ENCODE measurements at places on chromosomes 11 and 22. TPM values are rescaled to one million over a fixed set of nuclear protein-coding genes. Genes with fewer than 3 reads are reported as not detected.

DNA sequence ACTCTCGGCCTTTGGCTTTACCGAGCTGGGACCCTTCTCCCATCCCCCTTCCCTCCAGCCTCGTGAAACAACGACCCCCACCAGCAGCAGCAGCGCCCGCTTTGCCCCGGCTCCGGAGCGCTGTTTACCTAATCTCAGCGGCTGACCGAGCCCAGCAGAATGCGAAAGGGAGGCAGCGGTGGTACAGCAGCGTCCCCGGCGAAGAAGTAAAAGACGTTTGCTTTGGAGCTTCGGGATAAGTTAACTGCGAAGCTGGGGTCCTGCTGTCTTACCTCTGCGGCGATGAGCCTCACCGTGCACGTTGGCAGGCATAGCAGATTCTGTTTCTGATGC lies 2.0 kb upstream of the LARGE1 start:
- H3K4me1 ChIP-seq = peaks cover 15% of the 10 kb centered on the region
- DNase-seq = no peak
- no peak overlapping the region for H3K27ac ChIP-seq
- peaks cover 44% of the 10 kb centered on the region for H3K27me3 ChIP-seq
- H3K4me3 ChIP-seq = peak overlapping the region; percentile 37

DNA sequence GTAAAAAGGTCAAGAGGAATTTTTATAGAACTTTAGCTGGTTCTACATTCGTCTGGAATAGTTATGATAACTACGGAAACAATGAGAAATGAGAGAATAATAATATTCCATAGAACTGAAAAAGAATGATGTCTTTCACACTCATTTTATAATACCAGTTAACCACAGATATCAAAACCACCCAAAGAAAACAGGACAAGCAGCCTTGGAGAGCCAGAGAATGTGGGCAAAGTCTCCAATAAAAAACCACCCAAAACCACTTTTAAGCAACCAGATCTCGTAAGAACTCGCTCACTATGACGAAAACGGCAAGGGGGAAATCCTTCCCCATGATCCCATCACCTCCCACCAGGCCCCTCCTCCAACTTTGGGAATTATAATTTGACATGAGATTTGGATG lies 60.8 kb downstream of the ARHGAP32 start:
- H3K4me1 ChIP-seq = no peaks in the 10 kb centered on the region
- H3K36me3 ChIP-seq = no peaks in the 10 kb centered on the region
- no peak overlapping the region for H3K27ac ChIP-seq
- H3K27me3 ChIP-seq = no peaks in the 10 kb centered on the region
- H3K4me3 ChIP-seq = no peak overlapping the region
- no peak for DNase-seq

GRCh38 chr11:130545449-130546072 lies 97.1 kb downstream of the ADAMTS15 start:
- no peak overlapping the region for H3K27ac ChIP-seq
- DNase-seq = no peak
- no peak overlapping the region for H3K4me3 ChIP-seq
- H3K36me3 ChIP-seq = no peaks in the 10 kb centered on the region

DNA sequence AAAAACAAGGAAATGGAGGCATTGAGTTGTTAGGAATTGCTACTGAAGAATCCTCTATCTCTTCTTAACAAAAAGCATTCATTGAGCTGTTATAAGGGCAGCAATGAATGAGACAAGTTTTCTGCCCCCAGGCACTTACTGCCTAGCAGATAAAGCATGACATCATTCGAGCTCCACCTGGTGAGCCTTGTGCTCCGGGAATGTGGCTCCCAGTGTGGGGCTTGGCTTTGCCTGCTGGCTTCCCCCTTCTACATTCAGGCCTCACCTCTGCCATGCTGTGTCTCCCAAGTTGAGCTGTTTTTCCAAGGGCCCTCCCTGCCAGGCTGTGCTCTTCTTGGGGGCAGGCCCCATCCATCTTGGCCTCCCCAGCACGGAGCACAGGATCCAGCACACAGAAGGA lies 56.9 kb upstream of the EIF3D start:
- DNase-seq = no peak
- peaks cover 9% of the 10 kb centered on the region for H3K27me3 ChIP-seq
- H3K4me1 ChIP-seq = no peaks in the 10 kb centered on the region
- no peak overlapping the region for H3K27ac ChIP-seq
- H3K36me3 ChIP-seq = no peaks in the 10 kb centered on the region

DNA sequence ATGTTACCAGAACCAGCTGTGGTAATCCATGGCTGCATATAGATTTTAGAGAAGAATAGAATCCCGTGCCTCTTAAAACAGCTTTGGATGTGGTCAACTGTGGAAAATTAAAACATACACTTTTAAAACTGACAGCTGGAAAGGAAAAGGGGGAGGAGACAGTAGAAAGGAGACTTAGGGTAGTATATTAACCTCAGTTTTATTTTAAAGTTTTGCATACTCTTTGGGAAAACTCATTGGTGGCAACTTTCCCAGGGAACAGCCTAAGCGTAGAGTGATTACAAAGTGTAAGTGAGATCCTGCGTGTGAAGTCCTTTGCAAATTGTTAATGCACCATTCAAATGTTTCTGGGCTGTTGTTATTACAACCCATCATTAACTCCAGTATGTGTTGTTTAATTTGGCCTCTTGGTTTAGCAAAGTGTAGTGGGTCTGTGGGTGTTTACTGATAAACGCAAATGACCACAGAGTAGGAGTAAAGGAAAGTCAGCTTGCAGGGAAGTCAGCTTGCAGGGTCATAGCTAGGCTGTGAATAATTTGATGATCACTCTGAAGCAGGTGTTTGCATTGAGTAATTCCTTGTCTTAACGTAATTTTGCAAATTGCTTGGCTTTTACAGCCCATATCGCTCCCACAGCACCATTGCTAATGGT lies 88.0 kb upstream of the DBX1 start:
- H3K27ac ChIP-seq = no peak overlapping the region
- H3K4me1 ChIP-seq = no peaks in the 10 kb centered on the region
- peaks cover 5% of the 10 kb centered on the region for H3K27me3 ChIP-seq
- H3K4me3 ChIP-seq = no peak overlapping the region
- no peaks in the 10 kb centered on the region for H3K36me3 ChIP-seq
- no peak for DNase-seq

- no peak overlapping the region for H3K27ac ChIP-seq
- DNase-seq = no peak
- no peak overlapping the region for H3K4me3 ChIP-seq
- H3K36me3 ChIP-seq = no peaks in the 10 kb centered on the region
- peaks cover 14% of the 10 kb centered on the region for H3K4me1 ChIP-seq
These were observed 5.4 kb downstream of the KREMEN1 start for GRCh38 chr22:29078036-29078868.

DNA sequence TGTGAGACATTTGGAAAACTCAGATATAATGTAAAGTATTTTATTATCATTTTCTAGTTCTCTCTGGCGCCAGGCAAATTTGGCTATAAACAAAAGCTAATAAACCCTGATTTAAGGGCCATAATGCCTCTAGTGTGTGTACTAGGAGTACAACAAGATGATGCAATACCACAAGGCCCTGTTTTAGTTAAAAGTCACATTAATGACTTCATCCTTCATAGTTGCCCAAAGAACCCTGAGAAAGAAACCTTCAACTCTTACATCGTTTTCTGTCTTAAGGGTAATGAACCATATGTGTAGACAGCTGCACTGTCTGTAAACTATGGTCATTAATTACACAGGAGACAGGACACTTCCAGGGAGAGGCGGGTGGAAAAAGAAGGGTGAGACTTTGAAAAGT lies 538.4 kb downstream of the FAM181B start:
- DNase-seq = no peak
- H3K4me1 ChIP-seq = no peaks in the 10 kb centered on the region
- H3K36me3 ChIP-seq = no peaks in the 10 kb centered on the region
- H3K4me3 ChIP-seq = no peak overlapping the region

- H3K36me3 ChIP-seq = no peaks in the 10 kb centered on the region
These were observed 9.0 kb downstream of the PRRG4 start for GRCh38 chr11:32838505-32839274.

- peaks cover 47% of the 10 kb centered on the region for H3K36me3 ChIP-seq
- no peak for DNase-seq
- no peak overlapping the region for H3K27ac ChIP-seq
- H3K4me1 ChIP-seq = peaks cover 47% of the 10 kb centered on the region
- H3K4me3 ChIP-seq = peak overlapping the region; percentile 87
These were observed 2.0 kb downstream of the HSCB start for GRCh38 chr22:28743852-28744251.

SAA1 gene
- not detected for total RNA-seq

CDC42EP1 gene
- 0.13 TPM for total RNA-seq

LRRC32 gene
- total RNA-seq = 0.32 TPM

TRPM5 gene
- total RNA-seq = not detected

Data from activated CD8-positive, alpha-beta T cell treated with anti-CD3 and anti-CD28 coated beads, Interleukin-2, amount 10 ng/mL, durations not matched to agents 7 days and 5 days (primary cell).